ENCODE measurements at places on chromosomes 5 and 9. TPM values are rescaled to one million over a fixed set of nuclear protein-coding genes. Genes with fewer than 3 reads are reported as not detected.

The CFAP90 gene
- not detected for total RNA-seq

The LRRC19 gene
- not detected for total RNA-seq

The BNC2 gene
- 114 TPM for total RNA-seq

The BTNL3 gene
- total RNA-seq: not detected

The CHSY3 gene
- total RNA-seq: 2.4 TPM

The STC2 gene
- 9.4 TPM for total RNA-seq

DNA sequence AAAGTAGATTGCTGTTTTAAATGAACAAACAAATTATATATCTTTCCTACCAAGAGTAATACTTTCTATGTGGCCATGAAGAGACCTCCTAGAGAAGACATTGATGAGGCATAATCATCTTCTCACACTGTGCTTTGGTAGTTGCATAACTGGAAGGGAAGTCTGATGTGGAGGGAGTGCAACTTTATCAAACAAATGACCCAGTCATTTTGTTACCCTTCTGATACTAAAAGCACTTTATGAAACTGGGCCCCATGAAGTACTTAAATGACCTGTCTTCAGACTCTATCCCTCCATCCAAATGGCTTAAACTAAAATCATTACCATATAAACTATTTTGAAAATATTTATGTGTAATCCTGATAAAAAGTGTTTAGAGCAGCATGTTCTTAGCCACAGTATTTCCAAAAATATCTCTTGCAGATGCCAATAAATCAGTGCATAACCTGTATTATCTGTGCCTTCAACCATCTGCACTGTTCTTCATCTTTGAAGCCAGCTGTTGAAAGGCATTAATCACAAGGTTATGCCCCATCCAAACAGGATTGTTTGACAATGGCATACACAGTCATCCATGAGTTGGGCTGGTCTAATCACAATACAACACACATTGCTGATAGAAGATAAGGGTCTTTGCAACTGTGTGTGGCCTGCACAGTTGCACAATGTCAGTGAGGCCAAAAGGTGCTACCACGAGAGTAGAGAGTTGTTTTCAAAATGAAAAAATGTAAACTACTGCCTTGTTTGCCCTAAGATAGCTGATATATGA is 31.9 kb upstream of the MIER3 start:
- no peak for DNase-seq

- no peak for DNase-seq
Measured at GRCh38 chr9:28197653-28198052, 624.4 kb upstream of the C9orf72 start.

DNA sequence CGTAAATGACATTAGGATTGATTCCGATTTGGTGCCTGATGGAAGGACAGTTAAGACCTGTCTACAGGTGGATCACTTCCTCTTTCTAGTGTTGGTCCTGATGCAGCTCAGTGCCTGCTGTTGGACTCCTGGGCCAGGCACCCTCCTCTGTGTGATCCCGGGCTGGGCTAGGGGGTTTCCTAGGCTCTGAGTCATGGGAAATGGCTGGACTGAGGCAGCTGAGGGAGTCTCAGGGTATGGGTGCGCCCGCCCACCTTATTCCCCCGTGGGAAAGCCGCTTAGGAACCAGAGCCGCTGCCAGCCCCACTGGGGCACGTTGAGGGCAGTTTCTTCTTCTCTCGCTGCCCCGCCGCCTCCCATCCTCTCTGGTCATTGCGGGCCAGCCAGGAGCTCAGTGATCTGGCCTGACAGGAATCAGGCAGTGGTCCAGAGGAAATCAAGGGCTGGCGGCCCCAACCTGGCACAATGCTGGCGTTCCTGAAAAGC is 12.9 kb downstream of the TCF7 start:
- DNase-seq: peak; percentile 77

GRCh38 chr5:79699763-79700400 is 10.2 kb downstream of the CMYA5 start:
- no peak for DNase-seq

DNA sequence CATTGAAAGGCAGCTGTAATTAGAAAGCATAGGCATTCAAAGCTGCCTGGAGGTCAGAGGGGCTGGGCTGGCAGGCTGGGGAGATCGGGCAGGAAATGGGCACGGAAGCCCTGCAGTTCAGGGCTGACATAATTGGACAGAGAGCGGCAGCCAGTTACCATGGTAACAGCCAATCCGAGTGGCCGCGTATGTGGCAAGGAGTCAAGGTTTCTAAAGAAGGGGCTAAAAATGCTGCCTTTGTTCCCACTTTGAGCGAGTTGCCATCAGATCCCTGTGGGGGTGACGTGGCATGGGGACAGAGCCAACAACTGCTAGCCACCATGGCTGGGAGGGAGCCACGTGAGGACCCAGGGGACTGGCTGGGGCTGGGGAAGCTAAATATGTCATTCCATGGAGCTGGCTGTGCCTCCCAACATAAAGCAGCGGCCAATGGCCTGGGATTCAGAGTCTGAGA is 44.7 kb upstream of the NDFIP1 start:
- DNase-seq: peak; percentile 95

DNA sequence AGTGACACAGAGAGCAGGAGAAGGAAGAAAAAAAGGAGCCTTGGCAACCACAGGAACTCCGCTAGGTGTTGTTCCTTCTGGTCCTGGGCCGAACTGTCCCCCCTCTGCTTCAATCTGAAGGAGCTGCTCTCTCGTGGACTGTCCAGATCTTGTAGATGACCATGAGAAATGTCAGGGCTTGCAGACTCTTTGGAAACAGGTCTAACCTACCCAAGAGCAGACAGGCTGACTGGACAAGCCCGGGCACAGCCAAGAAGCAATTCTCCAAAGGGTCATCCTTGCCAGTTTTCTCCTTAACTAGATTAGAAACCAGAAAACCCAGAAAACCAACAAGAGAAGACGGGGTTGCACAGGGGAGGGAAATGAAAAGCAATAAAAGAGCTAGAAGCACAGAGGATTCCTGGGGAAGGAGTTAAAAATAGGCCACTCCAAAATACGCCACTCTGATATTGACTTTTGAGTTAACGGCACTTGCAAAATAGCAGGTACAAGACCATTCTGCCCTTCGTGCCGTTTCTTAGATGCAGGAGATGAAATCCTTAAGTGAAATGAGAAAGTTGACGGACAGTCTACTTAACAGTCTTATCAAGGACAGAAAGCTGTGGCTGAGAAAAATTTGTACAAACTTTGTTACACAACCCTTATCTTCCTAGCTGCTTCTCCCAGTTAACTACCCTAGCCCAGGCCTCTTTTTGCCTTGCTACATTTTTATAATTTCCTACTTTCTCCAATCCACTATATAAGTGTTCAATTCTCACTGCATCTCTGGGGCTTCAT is 5.8 kb downstream of the GCNT4 start:
- no peak for DNase-seq

DNA sequence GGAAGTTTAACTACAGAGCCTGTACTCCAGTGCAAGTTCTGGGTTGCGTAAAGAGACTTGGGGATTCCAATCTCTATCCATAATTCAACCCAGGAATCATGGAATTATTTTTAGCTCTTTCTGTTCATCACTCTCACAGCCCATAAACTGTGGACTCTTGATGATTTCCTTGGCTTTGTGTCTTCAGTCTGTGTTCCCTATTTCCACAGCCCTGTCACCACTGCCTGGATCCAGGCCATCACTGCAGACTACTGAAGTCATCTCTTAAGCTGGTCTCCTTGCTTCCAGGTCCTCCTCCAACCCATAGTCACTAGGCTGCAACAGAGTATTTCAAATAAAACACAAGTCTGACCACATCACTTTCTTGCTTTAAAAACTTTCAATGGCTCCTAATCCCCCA is 211.7 kb downstream of the PLK2 start:
- no peak for DNase-seq

DNA sequence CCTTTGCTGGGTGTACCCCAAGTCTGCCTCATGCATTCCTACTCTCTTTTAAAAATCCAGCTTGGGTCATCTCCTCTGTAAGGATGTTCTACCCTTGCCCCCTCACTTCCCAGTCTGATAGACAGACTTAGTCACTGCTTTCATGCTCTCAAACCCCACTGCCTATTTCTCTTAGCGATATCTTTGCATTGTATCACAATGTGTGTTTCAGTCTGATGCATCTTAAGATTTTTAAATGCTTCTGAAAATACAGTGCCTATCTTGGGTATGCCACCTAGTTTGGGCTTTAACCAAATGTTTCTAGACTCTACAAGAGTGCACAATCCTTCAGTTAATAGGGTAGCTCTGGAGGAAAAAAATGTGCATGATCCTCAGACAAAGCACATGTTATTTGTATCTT is 97.8 kb downstream of the SNX18 start:
- no peak for DNase-seq

DNA sequence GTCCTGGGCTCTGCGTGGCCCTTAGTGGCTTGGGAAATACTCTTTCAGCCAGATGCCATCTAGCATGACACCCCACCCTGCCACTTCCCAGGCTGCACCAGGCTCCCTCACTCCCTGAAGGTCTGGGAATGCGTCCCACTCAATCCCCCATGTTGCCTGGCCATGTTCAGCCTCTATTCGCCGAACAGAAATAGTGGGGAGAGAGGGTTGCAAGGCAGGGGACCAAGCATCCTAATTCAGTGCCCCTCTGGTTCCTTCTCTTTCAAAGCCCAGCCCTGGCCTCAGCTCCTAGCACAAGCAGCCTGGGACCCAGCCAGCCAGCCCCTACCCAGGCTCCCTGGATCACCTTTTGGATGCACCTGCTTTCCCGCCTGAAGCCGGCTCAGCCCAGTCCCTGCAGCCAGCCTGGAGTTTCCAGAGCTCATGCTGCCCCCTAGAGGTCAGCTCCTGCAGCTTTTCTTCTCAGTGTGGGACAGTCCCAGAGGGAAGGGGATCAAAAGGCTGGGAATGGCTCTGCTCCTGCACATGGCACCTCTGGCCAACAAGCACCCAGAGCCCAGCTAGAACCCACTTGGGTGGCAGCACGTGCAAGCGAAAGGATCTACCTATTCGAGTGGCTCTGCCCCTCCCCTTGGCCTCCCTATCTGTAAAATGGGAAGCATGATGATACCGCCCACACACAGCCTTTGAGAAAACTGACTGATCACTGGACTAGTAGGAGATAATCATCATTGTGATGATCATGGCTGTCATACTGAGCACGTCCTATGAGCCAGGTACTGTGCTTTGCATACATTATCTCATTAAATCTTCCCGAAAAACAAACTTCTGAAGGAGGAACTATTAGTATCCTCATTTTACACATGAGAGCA is 48.7 kb upstream of the C5orf58 start:
- peak; percentile 59 for DNase-seq

DNA sequence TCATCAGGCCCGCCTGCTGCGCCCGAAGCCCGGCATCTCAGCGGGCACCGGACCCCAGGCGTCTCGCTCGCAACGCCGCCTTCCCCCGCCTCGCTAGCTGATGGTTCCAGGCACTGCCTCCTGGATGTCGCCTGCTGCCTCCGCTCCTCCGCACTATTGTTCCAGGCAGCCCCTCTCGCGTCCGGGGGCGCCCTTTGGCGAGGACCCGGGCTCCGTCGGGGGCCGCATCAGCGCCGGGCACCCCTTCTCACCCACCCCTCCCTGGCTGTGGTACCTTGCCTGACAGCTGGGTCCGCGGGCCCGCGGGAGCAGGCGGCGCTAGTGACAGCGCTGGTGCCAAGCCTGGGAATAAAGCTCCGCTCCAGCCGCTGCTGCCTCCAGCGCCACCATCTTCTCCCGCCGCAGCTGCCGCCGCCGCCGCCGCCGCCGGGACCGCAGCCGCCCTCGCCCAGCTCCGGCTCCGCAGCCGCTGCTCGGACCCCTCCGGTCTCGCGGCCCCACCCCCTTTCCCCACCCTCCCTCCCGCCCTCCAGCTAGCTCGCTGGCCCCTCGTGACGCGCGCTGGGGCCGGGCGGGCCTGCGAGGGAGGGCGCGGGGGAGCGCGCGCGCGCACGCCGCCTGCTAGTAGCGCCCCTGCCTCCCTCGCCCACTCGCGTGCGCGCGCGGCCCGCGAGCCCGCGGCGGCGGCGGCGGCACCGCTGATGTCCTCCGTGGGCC is at the start of gene APBA1:
APBA1 (minus strand) TSS at position 493 of the 717 bp plus-strand sequence.
- peak; percentile 78 for DNase-seq

- no peak for DNase-seq
Measured at GRCh38 chr5:2754581-2755075, 3.2 kb upstream of the IRX2 start.

DNA sequence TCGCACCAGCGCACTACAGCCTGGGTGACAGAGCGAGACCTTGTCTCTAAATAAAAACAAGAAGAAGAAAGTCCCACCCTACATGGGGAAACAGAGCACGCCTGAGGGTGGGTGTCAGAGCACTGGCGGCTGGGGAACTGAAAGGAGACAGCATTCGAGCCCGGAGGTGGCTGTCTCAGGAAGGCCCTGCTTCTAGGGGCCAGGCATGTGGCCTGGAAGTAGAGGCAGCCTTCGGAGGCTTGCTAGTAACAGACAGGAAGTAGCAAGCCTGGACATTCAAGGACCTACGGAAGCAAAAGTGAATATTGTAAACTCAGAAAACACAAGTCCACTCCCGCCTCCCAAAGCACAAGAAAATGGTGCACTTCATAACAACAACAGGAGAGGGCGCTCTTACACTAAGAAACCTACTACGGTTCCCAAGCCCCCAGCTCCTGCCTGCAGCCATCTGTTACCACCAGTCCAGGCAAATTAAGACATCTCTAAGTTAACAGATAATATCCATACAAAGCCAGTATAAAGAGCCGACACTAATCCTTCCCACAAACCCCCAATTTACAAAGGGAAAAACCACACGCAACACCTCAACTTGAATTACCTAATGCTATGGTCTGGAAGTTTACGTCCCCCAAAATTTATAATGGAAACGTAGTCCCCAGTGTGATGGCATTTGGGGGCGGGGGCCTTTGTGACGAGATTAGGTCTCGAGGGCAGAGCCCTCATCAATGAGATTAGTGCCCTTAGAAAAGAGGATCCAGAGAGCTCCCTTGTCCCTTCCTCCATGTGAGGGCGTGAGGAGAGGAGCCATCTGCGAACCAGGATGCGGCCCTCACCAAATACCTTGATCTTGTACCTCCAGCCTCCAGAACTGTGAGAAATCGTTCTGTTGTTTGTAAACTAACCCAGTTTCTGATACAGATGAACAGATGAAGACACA is 7.7 kb downstream of the RASGEF1C start:
- no peak for DNase-seq

DNA sequence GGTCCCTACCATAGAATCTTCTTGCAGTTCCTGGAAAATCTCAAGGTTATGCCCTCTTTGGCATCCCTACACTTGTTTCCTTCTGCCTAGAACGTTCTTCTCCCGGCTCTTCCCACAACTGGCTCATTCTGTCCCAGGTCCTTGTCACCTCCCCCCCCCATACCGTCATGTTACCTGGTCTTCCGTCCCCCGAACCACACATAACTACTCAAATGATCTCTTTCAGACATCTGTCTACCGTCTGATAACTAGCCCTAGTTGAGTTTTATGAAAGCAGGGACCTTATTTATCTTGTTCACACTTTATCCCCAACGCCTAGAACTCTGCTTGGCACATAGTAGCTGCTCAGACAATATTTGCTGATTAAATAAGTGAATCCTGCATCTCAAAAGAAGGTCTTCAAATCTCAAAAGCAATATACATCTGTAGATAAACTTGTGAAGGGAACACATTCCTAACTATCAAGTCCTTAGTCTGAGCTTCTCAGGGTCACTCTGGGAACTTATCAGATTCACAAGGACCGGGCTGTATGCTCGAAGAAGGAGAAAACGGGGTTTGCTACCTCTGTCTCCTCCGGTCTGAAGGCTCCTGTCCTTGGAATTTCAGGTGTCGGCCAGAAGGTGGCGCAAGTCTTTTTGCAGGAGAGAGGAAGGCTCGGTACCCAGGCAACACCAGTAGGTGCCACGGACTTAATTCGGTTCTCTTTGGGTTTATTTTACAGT is 30.0 kb downstream of the LCP2 start:
- peak; percentile 88 for DNase-seq

GRCh38 chr9:135592331-135592590 is 30.7 kb downstream of the PAEP start:
- DNase-seq: no peak
